ENCODE measurements at places on chromosomes 11 and 22.

- DNase-seq: no peak
- peaks cover 26% of the 10 kb centered on the region for H3K27me3 ChIP-seq
- H3K27ac ChIP-seq: no peak overlapping the region
- H3K36me3 ChIP-seq: no peaks in the 10 kb centered on the region
- H3K4me1 ChIP-seq: peaks cover 10% of the 10 kb centered on the region
Observed at GRCh38 chr11:367956-368413, 1.3 kb upstream of the B4GALNT4 start.

- H3K27me3 ChIP-seq: no peaks in the 10 kb centered on the region
- DNase-seq: no peak
- no peak overlapping the region for H3K4me3 ChIP-seq
Observed at GRCh38 chr11:9716275-9717039, 52.6 kb downstream of the SWAP70 start.

DNA sequence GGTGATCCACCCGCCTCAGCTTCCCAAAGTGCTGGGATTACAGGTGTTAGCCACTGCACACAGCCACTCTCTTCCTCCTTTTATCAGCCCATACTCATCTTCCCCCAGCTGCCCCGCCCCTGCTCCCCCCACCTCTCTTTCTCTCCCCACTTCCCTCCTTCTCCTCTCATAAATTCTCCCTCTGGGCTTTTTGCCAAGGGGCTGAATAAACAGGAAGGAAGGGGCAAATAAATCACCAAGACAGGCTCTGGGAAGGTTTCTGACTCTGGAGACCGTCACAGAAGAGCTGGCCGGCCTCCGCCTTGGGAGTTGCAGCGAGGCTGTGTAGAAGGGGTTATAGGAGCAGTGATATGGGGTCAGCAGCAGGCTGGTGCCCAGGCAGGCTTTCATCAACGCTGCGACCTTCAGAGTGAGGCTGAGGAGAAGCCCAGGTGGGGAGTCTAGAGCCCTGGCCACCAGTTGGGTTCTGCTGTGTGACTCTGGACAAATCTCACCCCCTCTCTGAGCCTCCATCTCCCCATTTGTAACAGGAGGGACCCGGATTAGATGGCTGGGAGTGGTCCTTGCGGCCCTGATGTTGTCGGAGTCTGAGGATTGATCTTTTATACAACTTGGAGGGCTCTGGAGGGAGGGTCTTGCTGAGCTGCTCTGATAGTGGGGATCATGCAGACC lies 62.6 kb upstream of the RASD2 start:
- no peak overlapping the region for H3K27ac ChIP-seq
- H3K4me1 ChIP-seq: no peaks in the 10 kb centered on the region
- DNase-seq: no peak
- H3K27me3 ChIP-seq: peaks cover 11% of the 10 kb centered on the region

- peaks cover 50% of the 10 kb centered on the region for H3K36me3 ChIP-seq
- no peak for DNase-seq
- H3K4me1 ChIP-seq: peaks cover 6% of the 10 kb centered on the region
Observed at GRCh38 chr11:74846770-74847169, 98.1 kb downstream of the RNF169 start.

GRCh38 chr11:34148504-34149165 lies 43.2 kb downstream of the NAT10 start:
- no peak for DNase-seq
- H3K36me3 ChIP-seq: peaks cover 66% of the 10 kb centered on the region
- no peak overlapping the region for H3K4me3 ChIP-seq
- no peaks in the 10 kb centered on the region for H3K4me1 ChIP-seq

DNA sequence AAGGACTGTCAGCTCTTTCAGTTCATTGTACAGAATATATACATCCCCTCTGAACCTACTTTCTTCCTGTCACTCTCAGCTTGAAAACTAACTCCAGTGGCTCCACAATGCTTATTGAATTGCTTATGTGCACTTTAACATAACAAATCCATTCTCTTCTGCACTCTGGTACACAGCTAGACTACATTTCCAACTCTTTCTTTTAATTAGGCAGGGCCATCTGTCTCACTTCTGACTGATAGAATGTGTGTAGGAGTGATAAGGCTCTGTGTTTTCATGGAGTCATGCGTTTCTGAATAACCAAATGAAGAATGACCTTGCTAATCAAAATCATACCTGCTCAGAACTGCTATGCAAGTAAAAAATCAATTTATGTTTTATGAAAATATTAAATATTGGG lies 278.5 kb upstream of the CCDC179 start:
- no peaks in the 10 kb centered on the region for H3K36me3 ChIP-seq
- H3K4me1 ChIP-seq: no peaks in the 10 kb centered on the region
- DNase-seq: no peak
- H3K4me3 ChIP-seq: no peak overlapping the region
- H3K27me3 ChIP-seq: no peaks in the 10 kb centered on the region

- DNase-seq: no peak
- H3K4me1 ChIP-seq: no peaks in the 10 kb centered on the region
- H3K27ac ChIP-seq: no peak overlapping the region
- H3K4me3 ChIP-seq: no peak overlapping the region
- no peaks in the 10 kb centered on the region for H3K27me3 ChIP-seq
- H3K36me3 ChIP-seq: no peaks in the 10 kb centered on the region
Observed at GRCh38 chr11:100715165-100715761, 28.2 kb downstream of the ARHGAP42 start.

DNA sequence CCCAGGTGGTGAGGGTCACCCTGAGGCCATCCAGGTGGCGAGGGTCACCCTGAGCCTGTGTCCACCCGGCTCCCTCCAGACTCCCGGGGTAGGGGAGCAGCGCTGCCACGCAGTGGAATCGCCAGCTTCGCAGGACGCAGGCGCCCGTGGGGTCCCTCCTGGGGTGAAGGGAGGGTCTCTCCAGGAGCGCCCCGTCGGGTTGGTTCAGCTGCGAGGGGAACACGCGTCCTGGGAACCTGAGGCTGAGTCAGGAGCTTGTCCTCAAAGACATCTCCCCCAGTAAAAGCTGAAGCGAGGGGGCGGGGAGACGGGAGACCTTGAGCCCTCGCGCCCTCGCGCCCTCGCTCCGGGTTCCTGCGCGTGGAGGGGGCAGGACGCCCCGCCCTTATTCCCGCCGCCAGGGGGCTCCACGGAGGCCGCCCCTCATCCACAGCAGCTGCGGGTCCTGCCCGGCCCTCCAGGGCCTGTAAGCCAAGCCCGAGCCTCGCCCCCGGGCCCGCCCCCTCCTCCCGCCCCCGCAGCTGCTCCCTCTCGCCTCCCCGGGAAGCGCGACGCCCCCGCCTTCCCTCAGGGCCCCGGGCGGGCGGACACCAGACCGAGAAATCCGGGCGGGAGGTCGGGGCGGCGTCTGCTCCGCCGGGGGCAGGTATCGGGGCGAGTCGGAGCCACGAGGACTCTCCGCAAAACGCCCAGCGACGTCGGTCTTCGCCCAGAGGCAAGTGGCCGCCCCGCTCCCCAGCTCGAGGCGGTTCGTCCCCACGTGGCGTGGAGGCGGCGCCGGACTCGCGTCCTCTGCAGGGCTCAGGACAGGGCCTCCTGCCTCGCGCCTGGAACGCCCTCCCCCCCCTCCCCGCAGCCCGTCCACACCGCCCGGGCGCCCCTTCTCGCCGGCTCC lies 22.8 kb downstream of the PIM3 start:
- no peaks in the 10 kb centered on the region for H3K36me3 ChIP-seq
- no peak for DNase-seq
- peak overlapping the region; percentile 29 for H3K4me3 ChIP-seq
- peaks cover 9% of the 10 kb centered on the region for H3K4me1 ChIP-seq
- H3K27me3 ChIP-seq: peaks cover 14% of the 10 kb centered on the region
